ENCODE measurements at places on chromosomes 11 and 22.
A peak's percentile ranks its signal among the peaks of the same experiment; 100 is the strongest.

GRCh38 chr22:36467042-36467810 is 14.2 kb downstream of the TXN2 start:
- DNase-seq = peak; percentile 31

GRCh38 chr11:130400781-130401483 is 27.5 kb downstream of the ADAMTS8 start:
- peak; percentile 10 for DNase-seq

DNA sequence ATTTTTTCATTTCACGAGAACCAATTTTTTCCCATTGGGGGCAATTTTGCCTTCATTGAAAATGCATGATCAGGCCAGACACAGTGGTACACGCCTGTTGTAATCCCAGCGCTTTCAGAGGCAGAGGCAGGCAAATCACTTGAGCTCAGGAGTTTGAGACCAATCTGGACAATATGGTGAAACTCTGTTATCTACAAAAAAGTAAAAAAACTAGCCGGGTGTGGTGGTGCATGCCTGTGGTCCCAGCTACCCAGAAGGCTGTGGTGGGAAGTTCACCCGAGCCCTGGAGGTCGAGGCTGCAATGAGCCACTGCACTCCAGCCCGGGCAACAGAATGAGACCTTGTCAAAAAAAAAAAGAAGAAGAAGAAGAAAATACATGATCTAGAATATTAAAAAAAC is 19.2 kb upstream of the UPK3A start:
- DNase-seq = no peak

DNA sequence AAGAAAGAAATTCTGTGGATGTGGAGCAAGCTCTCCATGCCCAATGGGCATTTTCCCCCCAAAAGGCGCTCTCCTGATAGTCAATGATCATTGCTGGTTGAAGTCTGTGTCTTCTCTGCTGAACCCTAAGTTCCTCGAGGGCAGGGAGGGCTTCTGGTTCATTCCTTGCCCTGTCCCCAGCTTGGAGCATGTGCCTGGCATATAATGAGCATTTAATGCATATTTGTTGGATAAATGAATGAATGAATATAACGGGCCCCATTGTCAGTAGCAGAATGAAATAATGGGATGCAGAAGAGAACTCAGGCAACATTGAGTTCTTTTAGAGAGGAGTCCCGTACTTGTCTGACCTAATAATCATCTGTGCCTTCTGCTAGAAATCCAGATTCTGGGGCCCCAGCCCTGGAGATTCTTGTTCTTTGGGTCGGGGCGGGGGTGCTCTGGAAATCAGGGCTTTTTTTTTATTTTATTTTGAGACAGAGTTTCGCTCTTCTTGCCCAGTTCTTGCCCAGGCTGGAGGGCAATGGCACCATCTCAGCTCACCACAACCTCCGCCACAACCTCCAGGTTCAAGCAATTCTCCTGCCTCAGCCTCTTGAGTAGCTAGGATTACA is 64.4 kb downstream of the CD82 start:
- no peak for DNase-seq

DNA sequence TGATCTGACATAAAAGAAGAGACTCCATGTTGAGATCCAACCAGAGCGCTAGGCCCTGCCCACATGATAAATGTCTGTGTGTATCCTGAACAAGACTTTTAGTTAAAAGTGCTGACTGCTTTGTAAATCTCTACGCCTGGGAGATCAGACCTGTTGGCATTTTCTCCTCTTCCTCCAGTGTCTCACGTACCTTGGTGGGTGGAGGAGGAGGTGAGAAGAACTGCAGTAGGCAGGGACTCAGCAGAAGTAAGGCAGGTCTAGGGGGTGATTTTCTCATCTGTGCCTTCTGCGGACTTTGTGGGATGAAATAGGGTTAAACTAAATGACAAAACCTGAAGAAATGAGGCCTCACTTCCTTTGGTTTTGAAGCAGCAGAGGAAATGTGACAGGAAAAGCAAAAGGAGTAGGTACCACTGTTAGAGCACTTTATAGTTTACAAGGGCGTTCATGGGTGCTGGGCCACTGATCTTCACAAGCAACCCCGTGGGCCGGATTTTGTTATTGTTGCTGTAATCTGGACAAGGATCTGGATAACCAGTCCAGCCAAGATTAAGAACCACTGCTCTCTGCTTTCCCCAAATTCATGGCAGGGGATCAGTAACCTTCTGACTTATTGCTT is 36.7 kb upstream of the PLET1 start:
- DNase-seq = no peak
